Progenitor cell of endocrine pancreas (in vitro differentiated cells): ENCODE measurements at places on chromosomes 3 and 15.

DNA sequence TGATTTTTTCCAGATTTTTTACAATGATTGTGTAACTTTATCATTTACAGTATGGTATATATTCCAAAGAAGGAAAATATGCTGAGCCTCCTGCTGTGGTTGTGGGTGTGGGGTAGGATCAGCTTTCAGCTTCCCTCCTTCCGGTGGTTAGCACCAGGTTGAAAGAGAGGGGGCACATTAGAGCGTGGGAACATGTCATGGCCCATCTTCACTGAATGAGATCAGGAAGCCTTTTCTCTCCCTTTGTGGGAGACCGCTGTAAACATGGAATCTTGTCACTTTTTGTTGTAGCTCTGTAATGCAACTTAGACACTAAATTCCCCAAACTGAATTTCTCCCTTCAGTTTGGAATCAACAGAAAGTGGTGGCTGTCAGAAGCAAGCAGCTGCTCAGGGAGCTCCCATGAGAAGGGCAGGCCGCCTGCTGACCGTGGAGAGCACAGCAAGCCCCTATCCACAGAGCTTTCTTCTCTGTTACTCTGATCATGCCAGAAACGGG lies 86.7 kb upstream of the LIMD1 start:
- DNase-seq = no peak

DNA sequence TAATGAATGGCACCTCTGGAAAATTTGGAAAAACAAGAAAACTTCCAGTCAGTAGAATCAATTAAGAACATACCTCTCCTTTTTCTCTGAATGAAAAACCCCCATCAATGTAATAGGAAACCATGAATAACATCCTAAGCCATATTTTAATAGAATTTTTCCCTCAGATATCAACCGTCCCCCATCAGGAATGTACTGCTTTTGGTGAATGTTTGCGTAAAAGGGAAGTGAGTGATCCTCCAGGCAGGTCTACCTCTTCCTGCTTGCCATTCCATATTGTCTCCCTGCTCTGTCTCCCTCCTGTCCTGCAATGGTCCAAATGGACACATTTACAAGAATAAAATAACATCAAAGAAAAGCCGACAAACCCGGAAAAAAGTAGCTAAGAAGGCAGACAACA lies 30.8 kb downstream of the LAMP3 start:
- DNase-seq = no peak

DNA sequence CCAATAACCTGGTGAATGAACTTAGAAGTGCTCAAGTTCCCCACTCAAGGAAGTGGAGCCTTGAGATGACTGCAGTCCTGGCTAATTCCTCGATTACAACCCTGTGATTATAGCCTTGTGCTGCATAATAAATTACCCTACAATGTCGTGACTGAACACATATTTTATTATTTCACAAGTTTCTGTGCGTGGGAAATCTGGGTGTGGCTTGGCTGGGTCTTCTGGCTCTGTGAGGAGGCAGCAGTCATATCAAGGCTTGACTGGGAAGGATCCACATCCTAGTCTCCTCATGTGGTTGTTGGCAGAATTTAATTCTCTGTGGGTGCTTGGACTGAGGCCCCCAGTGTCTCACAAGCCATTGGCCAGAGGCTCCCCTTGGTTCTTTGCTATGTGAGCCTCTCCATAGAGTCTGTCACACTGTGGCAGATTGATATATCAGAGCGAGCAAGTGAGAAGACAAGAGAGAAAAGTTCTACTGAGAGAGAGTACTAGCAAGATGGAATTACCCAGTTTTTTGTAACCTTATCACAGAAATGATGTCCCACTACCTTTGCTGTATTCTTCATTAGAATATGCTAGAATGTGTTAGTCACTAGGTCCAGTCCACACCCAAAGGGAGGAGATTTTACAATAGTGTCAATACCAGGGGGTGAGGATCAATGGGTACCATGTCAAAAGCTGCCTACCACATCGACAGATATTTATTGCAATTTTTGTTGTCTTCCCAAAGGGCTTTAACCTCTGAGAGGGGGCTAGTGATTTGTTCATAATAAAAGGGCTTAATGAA lies 102.8 kb upstream of the TBC1D5 start:
- no peak for DNase-seq

- no peak for DNase-seq
Observed at GRCh38 chr3:46350262-46350565, 3.7 kb upstream of the CCR2 start.

DNA sequence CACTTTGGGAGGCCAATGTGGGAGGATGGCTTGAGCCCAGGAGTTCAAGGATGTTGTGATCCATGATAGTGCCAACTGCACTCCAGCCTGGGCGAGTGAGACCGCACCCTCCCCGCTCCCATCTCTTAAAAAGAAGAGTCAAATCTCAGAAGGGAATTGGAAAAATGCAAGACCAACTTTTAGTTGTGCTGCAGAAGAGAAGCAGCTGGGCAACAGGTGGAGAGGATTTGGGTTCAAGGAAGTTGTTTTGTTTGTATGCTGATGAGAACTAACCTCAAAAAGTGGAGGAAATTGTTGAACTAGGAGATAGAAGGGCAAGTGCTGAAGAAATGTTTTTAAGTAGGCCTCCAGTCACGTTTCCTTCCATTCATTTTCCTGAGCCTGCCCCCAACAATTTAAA lies 12.8 kb upstream of the PDCD7 start:
- no peak for DNase-seq

- no peak for DNase-seq
Observed at GRCh38 chr3:168088106-168088720, 7.5 kb downstream of the GOLIM4 start.

DNA sequence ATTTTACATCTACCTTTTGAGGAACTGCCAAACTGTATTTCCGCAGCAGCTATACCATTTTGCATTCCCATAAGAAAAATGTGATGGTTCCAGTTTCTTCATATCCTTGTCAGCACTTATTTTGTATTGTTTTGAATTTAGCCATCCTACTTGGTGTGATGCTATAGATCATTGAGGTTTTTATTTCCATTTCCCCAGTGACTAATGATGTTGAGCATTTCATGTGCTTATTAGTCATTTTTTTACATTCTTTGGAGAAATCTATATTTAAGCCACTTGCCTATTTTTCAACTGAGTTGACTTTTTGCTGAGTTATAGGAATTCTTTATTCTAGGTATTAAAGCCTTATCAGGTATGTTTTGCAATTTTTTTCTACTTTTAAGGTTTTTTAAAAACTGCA lies 347.6 kb upstream of the RARB start:
- DNase-seq = no peak

DNA sequence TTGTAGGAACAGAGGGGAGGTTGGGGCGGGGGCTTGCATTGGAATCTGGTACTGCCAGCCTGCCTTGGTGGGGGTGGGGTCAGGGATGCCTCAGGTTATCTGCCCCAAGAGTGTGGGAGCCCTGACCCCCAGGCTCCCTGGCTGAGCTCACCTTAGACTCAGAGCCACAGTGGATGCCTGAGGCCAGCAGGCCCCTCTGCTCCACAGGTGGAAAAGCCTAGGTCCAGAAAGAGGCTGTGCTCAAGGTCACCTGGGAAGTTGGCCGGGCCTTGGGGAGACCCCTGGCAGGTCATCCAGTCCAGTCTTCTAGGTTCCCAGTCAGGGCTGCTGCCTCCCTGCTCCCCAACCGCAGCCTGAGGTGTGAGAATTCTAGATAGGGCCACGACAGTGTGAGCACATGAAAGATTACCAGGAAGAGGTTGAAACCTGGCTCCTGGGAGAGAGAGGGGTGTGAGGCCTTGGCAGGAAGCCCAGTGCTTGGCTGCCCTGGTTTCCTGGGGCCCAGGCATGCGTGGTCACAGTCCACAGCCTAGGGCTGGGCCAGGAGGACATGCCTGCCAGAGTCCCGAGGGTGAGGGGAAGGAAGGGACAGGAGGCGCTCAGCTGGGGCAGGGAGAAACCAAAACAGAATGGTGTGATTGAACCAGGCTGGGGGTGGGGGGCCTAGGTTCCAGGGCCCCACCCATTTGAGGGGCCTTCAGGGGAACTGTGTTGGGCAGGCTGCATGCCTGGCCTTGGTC lies 4.9 kb downstream of the HDAC11 start:
- no peak for DNase-seq

GRCh38 chr15:101727186-101727585 lies 2.9 kb upstream of the TARS3 start:
- no peak for DNase-seq

DNA sequence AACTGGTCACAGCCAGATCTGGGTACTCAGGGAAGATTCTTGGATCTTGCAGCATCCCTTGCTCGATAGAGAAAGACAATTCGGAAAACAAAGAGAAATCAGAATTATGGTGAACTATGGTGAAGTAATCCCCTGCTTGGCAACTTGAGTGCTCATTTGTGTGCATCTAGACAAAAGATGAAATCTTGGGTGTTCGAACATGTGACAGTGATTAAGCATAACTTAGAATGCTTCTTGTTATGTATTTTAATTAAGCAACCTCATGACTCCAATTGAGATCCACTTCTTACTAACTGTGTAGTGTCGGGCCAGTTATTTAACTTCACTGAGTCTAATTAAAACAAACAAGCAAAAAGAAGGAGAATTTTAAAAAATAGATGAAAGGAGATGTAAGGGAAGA lies 56.5 kb downstream of the ZNF385D start:
- DNase-seq = no peak

GRCh38 chr3:178198329-178198728 lies 337.9 kb upstream of the KCNMB2 start:
- DNase-seq = no peak

GRCh38 chr15:66184492-66184891 lies 69.1 kb downstream of the MEGF11 start:
- DNase-seq = no peak

DNA sequence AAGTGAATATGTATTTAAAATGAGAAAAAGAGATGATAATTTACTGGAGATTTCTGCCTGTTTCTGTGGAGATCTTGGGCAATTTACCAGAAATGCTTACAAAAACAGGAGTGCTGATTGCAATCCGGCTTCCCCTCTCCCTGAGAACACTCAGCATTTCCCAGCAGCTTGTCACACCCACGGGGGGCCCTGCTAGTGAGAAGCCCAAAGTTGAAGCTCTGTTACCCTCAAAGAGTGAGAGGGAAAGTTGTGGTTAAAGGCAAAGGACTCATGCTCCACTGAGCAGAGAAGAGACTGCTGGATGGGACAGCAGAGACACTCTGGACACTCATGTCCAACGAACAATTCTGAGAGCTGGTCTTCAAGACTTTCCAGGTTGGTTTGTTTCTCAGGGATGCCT lies 2.9 kb downstream of the MCTP2 start:
- DNase-seq = no peak

DNA sequence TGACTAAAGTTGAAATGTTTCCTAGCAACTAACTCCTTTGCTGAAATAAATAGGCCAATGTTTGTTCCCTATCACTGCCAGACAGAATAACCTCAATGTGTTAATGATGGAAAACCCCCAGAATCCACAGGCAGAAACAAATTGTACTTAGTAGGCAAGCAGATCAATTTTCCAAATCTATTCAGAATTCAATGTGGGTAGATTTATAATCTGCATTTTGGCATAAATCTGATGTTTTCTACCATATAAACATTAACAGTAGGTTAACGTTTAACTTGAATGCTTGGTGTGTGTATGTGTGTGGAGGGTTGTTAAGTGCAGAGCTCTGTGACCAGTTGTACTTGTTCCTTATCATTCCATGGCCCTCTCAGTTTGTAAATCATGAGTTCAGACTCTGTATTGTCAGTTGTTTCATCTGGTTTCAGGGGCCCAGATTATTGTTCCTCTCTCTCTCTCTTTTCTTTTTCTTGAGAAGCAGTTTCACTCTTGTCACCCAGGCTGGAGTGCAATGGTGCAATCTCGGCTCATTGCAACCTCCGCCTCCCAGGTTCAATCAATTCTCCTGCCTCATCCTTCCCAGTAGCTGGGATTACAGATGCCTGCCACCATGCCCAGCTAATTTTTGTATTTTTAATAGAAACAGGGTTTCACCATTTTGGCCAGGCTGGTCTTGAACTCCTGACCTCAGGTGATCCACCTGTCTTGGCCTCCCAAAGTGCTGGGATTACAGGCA lies 32.8 kb downstream of the PLSCR1 start:
- no peak for DNase-seq

DNA sequence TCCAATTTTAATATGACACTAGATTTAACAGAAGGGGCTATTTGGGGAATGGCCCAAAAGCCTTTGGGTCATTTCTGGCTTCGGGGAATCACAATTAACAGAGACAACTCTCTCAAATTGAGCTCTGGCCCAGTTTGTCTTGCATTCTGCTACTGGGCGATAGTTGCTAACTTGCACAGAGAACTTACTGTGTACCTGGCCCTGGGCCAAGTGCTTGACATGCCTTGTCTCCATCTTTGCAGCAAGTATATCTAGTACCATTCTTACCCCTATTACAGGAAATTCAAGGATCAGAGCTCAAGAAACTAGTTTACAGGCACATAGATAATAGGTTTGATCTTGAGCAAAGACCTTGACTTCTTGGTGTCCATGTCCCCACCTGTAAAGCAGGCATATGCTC lies 175.7 kb downstream of the TMEM108 start:
- DNase-seq = no peak

DNA sequence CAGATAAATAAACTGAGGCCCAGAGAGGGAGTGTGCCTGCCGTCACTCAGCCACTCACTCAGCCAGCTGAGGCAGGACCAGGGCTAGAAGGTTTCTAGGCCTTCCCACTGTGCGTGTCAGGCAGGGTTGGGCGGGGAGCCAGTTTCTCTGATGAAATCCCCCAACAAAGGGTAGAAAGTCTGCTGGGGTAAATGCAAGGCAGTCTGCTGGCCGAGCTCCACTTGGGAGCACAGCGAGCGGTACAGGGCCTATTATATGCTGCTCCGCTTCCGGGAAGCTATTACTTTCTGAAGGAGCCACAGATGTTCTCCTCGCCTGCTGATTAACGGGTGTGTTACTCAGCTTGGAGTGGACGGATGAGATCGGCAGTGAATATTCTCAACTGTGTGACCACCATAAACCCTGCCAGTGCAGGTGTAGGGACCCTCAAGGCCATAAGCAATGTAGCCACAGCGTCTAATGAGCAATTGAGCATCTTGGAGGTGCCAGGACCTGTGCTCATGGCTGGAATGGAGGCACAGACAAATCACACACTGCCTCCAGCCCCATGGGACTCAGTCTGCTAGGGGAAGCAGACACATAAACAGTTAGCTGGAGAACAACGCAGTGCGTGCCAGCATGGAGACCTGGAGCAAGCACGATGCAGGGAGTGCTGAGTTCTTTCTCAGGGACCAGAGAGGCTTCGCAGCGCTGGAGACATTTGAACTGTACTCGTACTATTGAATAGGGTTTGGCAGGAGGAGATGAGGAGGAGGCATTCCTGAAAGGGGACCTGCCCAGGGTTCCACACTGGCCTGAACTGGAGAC lies 42.1 kb downstream of the CORO2B start:
- no peak for DNase-seq

GRCh38 chr15:83164111-83164770 lies 43.4 kb downstream of the HDGFL3 start:
- no peak for DNase-seq

DNA sequence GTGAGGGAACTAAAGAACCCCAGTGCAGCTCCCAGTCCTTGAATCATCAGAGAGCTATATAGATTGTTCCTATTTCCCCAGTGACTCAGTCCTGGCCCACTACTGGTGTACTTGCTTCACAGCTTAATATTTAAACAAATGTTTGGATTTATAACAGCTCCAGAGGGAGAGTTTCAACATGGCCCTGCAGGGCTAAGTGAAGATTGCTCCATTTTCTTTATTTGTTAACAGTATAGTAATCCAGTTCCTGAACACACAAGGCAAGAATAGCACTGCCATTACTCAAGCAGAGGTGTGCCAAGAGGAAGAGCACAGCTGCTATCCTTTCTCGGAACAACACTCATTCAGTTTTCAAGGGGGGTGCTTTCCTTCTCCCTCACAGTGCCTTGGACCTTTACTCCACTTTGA lies 6.5 kb downstream of the SQOR start:
- no peak for DNase-seq
